ENCODE measurements at places on chromosomes 11 and 22. TPM values are rescaled to one million over a fixed set of nuclear protein-coding genes. Genes with fewer than 3 reads are reported as not detected.

KRTAP5-4 gene
- total RNA-seq, result not detected

SLC6A5 gene
- 0.07 TPM for total RNA-seq

KCNQ1OT1 gene
- 3.1 TPM for total RNA-seq

DNA sequence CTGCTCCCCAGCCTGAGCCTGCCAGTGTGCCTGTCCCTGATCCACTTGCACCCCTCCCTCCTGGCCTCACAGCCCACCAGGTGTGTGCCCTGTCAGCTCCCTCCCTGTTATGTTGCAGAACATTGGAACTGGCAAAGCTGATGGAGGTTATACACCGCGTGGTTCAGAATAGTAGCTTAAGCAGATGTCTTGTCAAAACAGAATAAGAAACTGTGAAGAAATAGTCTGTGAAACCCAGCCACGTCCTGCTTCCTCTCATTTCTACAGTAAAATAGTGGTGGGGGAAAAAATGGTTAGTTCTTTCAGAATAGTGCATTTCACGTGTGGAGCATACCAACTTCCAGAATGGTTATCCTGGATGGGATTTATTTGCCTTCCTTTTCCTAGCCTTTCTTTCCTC, 161.2 kb upstream of the NAV2 start:
- H3K4me1 ChIP-seq, result no peaks in the 10 kb centered on the region
- no peaks in the 10 kb centered on the region for H3K27me3 ChIP-seq
- no peak overlapping the region for H3K4me3 ChIP-seq
- DNase-seq, result no peak
- H3K36me3 ChIP-seq, result no peaks in the 10 kb centered on the region
